ENCODE measurements at places on chromosomes 13 and 19. TPM values are rescaled to one million over a fixed set of nuclear protein-coding genes. Genes with fewer than 3 reads are reported as not detected.

Gene DNAJC15
- 20.7 TPM for total RNA-seq

Gene MYO1F
- total RNA-seq, result 9.0 TPM

Gene DNAAF3
- total RNA-seq, result 3.4 TPM

Gene ATP5F1D
- 486 TPM for total RNA-seq

Gene ZBTB45
- total RNA-seq, result 13.8 TPM

Gene LGALS7B
- total RNA-seq, result not detected

Gene KCNC3
- 3.8 TPM for total RNA-seq

Gene C5AR1
- 12.9 TPM for total RNA-seq

Gene CYP4F12
- total RNA-seq, result 1.9 TPM

Gene APLP1
- 39.9 TPM for total RNA-seq

Gene RAD23A
- 143 TPM for total RNA-seq

Gene IGFL3
- total RNA-seq, result not detected

Gene GRIK5
- total RNA-seq, result 4.6 TPM

Gene KIR3DL1
- total RNA-seq, result not detected

Gene C19orf73
- 1.0 TPM for total RNA-seq

Gene DYRK1B
- 31.2 TPM for total RNA-seq

Gene NLRP4
- total RNA-seq, result not detected

Gene PSPN
- total RNA-seq, result 0.70 TPM

Gene GPR12
- total RNA-seq, result not detected

Gene WASF3
- total RNA-seq, result 7.4 TPM

Gene FTL
- total RNA-seq, result 827 TPM

Gene LYPD5
- total RNA-seq, result 1.3 TPM
